ENCODE measurements at places on chromosomes 4 and X. TPM values are rescaled to one million over a fixed set of nuclear protein-coding genes. Genes with fewer than 3 reads are reported as not detected.

SLC6A14 gene
- total RNA-seq: not detected

TIMM17B gene
- 53.1 TPM for total RNA-seq

NKX3-2 gene
- 0.81 TPM for total RNA-seq

GLA gene
- total RNA-seq: 16.5 TPM

GIMD1 gene
- not detected for total RNA-seq

RBM47 gene
- 369 TPM for total RNA-seq

CXCL3 gene
- not detected for total RNA-seq

MCF2 gene
- total RNA-seq: 0.56 TPM

MID1 gene
- 9.5 TPM for total RNA-seq

RNF150 gene
- total RNA-seq: 31.2 TPM

DNA sequence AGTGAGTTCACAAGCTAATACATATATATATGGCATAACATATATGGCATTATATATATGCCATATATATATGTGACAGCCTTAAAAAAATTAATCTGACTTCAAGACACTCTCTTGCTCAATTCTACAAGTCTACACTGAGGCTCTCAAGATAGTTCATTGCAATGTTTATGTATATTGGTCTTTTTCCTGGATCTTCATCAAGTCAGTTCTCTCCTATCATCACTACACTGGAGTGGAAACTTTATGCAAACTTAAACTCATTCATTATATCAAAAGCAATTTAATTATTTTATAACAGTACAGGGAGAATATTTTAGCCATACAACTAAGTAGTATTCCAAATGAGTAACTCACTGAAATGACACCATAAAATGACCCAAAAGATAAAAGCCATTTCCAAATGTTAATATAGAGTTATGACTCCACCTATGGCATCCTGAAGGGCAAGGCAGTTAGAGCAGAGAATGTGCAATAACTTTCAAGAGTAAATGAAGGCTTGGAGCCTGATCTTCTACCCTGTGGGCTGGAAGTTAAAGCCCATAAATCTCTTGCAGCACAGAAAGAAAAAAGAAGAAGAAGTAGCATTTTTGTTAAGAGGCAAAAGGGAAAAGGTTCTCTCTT, 176.3 kb upstream of the SLIT2 start:
- DNase-seq: no peak

- peak; percentile 79 for DNase-seq
These were observed at the start of gene GPRASP3 for GRCh38 chrX:102720237-102721168. Gene GPRASP3 (plus strand): TSS chrX:102720743. CDS start chrX:102748996, 28,253 bp downstream.

DNA sequence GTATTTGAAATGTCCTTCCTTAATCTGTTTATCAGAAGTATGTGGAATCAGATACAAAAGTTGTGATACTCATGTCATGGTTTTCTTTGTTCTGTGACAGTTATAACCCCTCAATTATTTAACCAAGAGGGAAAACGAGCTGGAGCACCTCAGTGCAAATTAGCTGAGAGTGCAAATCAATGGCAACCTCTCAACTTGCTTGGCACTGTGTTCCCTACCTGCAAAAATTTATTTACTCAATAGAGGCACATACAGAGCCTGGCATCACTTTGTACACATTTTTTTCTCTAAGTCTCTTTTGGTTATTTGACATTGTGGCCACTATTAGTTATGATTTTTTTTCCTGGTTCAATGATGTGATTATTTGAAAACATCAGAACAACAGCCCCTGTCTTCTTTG, 186.2 kb downstream of the STIM2 start:
- DNase-seq: no peak

DNA sequence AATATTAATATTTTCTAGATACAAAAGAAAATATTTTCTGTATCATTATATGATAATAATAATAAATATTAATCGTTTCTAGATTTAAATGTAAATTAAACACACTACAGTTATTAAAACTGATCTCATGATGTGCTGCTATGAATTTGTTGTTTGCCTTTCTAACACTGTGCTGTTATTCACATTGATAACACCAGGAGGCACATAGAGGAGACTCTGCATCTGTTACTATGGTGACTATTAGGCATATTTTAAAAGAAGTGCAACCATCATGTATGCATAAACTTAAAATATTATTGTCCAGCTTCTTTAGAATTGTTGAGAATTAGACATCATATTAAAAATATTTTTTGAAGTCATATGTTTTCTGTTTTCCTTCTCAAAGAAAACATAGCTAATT, 11.8 kb upstream of the PDGFC start:
- DNase-seq: no peak

DNA sequence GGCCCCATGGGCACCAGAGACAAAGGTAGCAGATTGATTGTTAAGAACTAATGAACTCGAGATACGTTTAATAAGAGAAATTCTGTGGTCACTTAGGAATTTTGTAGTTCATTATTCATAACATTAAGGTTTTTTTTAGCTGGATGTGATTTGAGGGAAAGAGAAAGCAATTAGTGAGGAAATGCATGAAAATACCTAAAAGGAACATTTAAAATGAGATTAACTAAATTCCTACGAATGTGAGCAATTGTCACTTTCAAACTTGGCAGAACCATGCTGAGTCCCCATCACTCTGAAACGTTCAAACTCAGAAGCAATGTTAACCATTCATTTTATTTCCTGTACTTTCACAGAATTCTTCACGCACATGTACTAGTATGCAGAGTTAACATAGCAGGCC, 5.9 kb downstream of the PRMT9 start:
- DNase-seq: no peak

GRCh38 chr4:173281406-173282255, 52.5 kb downstream of the HMGB2 start:
- DNase-seq: no peak

DNA sequence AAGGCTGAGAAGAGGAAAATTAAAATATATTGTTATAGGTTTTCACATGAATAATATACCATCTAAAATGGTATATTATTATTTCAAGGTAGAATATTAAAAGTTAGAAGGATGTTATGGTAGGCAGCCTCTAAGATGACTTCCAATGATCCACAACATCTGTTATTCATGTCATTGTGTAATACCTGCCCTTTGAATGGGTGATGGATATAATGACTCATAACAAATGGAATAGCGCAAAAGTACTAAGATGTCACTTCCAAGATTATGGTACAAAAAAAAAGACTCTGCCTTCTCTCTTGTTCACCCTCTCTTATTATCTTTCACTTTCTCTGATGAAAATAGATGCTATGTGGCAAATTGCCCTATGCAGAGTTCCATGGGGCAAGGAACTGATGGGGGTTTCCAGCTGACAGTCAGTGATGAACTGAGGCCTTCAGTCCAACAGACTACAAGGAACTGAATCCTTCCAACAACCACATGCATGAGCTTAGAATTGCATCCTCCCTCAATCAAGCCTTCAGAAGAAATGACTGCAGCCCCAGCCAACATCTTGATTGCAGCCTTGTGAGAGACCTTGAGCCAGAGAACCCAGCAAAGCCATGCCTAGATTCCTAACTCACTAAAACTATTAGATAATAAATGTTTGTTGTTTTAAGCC, 57.7 kb downstream of the HS6ST2 start:
- DNase-seq: no peak

GRCh38 chr4:81650606-81651242, 179.0 kb upstream of the RASGEF1B start:
- DNase-seq: no peak

DNA sequence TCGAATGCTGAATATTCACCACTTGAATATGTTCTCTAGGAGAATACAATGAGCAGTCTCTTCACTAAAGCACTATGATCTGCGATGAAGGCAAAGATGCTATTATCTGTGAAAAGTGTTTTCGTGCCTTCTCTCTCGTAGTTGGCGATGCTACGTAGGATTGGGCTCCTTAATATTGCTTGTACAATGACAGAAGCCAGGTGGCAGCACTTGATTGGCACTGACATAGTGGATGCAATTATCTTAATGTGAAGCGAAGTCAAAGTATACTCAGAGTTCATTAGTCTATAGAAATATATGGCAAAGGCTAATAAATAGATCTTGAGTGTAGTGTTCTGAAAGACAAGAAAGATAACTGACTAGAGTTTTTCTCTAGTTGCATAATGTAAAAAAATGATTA, 1135.7 kb upstream of the AGA start:
- DNase-seq: no peak

GRCh38 chrX:55839485-55839884, 121.9 kb downstream of the RRAGB start:
- DNase-seq: no peak

GRCh38 chr4:162706632-162707031, 460.1 kb downstream of the NAF1 start:
- no peak for DNase-seq

DNA sequence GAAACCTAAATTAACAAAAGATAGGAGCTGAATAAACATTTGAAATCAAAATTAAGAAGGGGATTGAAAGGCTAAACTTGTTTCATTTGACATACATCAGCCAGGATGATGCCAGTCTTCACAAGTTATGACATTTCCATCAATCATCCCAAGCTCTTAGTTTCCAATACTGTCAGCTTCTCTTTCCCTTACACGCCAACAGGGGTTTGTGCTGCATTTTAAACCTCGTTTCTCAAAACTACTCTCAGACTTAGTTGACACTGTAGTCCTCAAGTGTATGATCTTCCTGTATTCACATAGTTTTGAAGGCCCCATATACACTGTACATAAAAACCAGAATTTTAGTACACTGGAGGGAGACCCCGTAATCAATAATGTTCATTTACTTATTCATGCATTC, 840 bp upstream of the P2RY10 start:
- no peak for DNase-seq

GRCh38 chr4:119310826-119311225, 11.1 kb downstream of the FABP2 start:
- DNase-seq: no peak

DNA sequence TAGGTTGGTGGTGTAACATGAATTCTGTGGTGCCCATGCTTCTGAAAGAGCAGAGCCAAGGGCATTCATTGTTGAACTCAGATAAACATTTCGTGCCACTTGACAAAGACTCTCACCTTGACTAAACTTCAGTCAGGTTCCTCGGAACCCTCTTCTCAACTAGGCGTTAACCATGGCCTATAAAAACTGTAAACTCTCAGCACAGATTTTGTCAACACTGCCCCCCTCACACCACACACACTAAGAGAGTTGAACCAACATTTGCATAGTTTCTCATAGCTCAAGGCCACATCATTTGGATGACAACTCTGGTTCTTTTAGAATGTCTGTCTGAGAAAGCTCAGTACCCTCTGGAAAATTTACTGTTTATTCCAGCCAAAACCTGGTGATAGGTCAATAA, 28.1 kb downstream of the CASP6 start:
- DNase-seq: no peak

DNA sequence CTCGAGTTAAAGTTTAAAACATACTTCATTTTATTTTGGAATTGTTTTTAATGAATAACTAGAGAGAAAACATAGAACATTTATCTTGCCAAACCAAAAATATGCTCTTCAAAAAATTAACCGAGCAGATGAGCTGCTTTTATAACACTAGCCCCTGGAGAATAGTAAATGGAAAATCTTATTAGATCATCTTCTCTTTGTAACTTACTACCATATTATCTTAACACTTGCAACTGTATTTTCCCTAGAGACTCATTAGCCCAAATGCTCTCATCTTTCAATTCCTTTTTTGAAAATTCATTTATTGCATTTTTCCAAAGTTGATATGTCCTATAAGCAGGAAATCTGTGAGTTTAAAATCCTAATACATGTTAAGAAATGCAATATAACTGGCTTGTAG, 143.3 kb downstream of the CAMK2D start:
- no peak for DNase-seq

GRCh38 chr4:114879916-114880669, 233.3 kb downstream of the NDST4 start:
- no peak for DNase-seq

GRCh38 chr4:164821711-164822110, 55.3 kb upstream of the APELA start:
- no peak for DNase-seq

- DNase-seq: no peak
These were observed 36.7 kb upstream of the GUCY1A1 start for GRCh38 chr4:155629956-155630355.

- DNase-seq: peak; percentile 55
These were observed at the start of gene PHKA2 for GRCh38 chrX:18983666-18984380. Gene PHKA2 (minus strand): TSS chrX:18984114. CDS start chrX:18983932, 182 bp downstream.

- peak; percentile 15 for DNase-seq
These were observed at the start of gene ZCCHC18 for GRCh38 chrX:104112326-104112951. Gene ZCCHC18 (plus strand): TSS chrX:104112523. CDS start chrX:104114112, 1,589 bp downstream.

DNA sequence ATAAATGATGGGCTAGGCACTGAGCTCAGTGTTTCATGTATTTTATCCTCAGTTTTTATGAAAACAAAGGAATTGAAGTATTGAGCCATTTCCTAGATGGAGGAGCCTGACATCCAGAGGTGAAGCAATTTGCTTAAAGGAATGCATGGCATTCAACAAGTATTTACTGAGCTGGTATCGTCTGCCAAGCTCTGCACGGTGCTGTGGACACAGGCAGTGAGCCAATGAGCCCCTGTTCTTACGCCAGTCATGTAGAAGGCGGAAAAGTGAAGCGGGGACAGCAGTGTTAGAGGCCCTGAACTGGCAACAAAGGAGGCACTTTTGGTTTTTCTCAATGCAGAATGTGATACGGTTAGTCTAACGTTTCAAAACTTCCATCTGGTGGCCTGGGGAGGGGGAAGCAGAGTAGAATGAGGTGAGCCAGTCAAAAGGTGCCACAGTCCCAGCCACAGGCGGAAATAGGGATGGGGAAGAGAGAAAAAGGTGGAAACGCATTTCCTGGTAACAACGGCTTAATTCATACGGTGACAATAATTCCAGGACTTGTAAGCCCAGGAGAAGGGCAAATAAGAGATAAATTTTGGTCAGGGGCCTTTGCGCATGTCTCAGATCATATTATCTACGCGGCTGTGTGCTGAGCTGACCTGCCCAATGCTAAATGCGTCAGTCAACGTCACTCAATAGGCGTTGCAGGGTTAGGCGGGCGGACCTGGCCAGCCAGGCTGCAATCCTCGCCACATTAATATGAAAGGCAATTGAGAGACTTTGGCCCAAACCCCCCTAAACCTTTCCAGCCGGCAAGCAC, 133.9 kb downstream of the AFAP1 start:
- peak; percentile 96 for DNase-seq

GRCh38 chr4:131644619-131645018, 1504.5 kb upstream of the PCDH10 start:
- DNase-seq: no peak

DNA sequence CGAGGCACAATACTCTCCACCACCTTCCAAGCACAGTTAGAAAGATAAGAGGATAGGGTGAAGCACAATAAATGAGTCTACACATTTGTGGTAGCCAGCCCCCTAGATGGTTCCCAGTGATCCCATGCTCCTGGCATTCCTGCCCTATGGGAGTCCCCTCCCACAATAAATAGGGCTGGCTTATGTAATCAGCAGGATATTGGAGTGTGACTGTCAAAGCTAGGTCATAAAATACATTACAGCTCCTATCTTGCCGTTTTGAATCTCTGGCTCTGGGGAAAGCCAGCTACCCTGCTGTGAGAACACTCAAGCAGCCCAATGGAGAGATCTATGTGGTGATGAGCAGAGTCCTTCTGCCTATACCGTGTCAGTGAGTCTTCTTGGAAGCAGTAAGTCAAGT, 198.7 kb upstream of the NOCT start:
- no peak for DNase-seq

DNA sequence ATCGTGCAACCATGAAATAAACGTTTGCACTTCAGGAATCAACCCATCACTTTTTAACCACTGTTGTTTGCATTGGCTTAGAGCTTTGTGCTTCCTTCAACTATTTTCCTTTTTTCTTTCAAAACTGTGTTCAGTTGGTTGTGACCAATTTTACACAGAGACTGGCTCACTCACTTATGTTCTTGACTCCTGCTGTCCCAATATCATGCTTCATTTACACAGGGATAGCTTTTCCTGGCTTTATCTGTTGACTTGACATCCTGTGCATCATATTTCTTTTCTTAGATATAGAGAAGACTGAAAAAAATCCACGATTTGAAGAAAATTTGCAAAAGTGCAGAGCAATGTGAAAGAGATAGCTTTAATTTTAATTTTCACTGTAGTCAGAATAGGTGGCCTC, 38.8 kb downstream of the REPS2 start:
- no peak for DNase-seq

All from thyroid gland (tissue), 4 donors.